Ovary (tissue), 10 donors: ENCODE measurements at places on chromosomes 4 and X. TPM values are rescaled to one million over a fixed set of nuclear protein-coding genes. Genes with fewer than 3 reads are reported as not detected.

- no peak overlapping the region for H3K27ac ChIP-seq
- H3K4me1 ChIP-seq, result no peaks in the 10 kb centered on the region
- DNase-seq, result no peak
- H3K4me3 ChIP-seq, result no peak overlapping the region
These were observed 22.9 kb downstream of the FAM184B start for GRCh38 chr4:17758485-17758884.

FAM184B gene
- total RNA-seq, result not detected

PAGE1 gene
- total RNA-seq, result not detected

DNA sequence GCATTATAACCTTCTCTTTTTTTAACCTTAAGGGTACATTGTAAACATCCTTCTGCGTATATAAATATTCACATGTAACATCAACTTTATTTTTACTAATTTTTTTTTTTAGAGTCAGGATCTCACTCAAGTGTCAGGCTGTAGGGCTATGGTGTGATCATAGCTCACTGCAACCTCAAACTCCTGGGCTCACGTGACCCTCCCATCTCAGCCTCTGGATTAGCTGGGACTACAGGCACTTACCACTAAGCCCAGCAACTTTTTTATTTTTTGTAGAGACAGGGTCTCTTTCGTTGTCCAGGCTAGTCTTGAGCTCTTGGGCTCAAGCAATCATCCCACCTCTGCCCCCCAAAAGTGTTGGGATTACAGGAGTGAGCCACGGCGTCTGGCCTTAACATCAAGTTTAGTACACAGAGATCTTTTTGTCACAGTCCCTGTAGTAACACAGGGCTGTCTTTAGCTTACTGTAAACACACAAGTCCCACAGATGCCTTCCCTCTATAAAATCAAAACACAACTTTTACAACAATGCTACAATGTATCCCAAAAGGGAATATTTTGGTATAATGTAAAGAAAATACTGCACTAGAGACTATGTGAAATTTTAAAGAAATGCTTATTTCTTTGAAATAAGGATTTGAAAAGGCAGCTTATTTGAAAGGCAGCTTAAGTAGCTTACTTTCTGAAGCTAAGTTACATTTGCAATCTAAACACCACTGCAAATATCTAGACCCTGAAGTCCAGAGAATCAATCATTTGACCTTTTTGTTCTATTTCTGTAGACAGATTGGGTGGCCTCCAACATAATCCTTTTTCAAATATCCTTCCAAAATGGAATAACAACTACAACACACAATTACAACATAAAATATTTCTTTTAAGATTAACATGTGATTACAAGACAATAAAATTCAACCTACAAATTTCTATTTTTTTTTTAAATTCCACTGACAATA is 116.0 kb downstream of the APBB2 start:
- no peaks in the 10 kb centered on the region for H3K27me3 ChIP-seq
- no peak overlapping the region for H3K4me3 ChIP-seq
- no peak overlapping the region for H3K27ac ChIP-seq
- H3K36me3 ChIP-seq, result no peaks in the 10 kb centered on the region

GRCh38 chrX:50988649-50989048 is 78.1 kb downstream of the BMP15 start:
- no peaks in the 10 kb centered on the region for H3K27me3 ChIP-seq
- no peak for DNase-seq
- no peak overlapping the region for H3K4me3 ChIP-seq
- H3K4me1 ChIP-seq, result no peaks in the 10 kb centered on the region

DNAAF6 gene
- 0.25 TPM for total RNA-seq

- no peaks in the 10 kb centered on the region for H3K27me3 ChIP-seq
- no peak overlapping the region for H3K4me3 ChIP-seq
- no peaks in the 10 kb centered on the region for H3K4me1 ChIP-seq
These were observed 60.9 kb downstream of the UGT8 start for GRCh38 chr4:114659386-114660008.

DNA sequence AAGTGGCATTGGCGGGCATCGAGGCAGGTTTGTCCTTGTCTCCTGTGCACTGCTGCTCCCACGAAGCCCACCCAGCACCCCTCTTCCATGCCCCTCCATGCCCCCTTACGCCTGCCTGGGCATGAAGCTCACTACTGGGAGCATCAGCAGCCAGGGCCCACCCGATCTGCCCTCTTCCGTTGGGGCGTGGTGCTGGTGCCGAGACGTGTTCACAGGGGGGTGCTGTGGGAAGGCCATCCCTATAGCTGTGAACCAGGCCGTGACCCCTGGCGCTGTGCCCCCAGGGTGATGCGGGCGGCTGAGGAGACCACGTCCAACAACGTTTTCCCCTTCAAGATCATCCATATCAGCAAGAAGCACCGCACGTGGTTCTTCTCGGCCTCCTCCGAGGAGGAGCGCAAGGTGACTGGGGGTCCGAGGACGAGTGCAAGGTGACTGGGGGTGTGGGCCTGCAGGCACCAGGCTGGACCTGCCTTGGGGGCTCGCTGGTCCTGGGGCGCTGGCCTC is 19.3 kb upstream of the ADD1 start:
- H3K27me3 ChIP-seq, result no peaks in the 10 kb centered on the region
- no peak overlapping the region for H3K4me3 ChIP-seq
- H3K27ac ChIP-seq, result no peak overlapping the region
- no peak for DNase-seq
- no peaks in the 10 kb centered on the region for H3K36me3 ChIP-seq
- H3K4me1 ChIP-seq, result no peaks in the 10 kb centered on the region
